OCI-M1 (cell line): ENCODE measurements at places on chromosomes 3 and 15.

GRCh38 chr15:29470311-29470710 lies 200.7 kb upstream of the NSMCE3 start:
- DNase-seq, result no peak

DNA sequence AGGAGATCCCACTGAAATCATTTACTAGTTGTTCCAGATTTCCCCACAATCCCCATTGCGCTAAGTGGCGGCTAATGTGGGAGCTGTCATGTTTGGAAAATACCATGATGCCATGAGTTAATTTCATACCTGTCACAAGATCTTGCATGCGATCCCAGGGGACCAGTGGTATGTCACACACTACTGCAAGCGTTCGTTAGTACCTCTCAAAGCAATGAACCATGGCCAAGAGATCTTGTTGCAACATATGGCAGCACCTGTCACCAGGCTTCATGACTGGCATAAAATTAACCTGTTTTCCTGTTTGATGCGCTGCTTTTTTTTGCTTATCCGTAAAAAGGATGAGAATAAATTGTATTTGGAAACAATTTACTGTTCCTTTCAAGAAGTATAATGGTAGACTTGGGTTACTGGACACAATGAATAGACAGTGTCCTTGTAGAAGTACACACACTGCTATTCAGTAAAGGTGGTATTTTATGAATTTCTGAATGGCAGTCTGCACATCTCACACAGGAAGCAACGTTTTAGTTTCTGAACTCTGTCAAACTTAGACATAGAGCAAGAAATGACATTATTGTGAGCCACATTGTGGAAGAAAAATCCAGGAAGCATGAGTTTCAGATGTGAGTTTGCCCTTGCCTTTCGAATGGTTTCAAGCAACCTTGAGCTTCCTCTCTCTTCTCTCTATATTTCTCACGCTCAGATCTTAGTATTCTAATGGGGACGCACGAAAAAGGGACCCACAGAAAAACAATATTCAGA lies 81.9 kb downstream of the CHL1 start:
- DNase-seq, result no peak

DNA sequence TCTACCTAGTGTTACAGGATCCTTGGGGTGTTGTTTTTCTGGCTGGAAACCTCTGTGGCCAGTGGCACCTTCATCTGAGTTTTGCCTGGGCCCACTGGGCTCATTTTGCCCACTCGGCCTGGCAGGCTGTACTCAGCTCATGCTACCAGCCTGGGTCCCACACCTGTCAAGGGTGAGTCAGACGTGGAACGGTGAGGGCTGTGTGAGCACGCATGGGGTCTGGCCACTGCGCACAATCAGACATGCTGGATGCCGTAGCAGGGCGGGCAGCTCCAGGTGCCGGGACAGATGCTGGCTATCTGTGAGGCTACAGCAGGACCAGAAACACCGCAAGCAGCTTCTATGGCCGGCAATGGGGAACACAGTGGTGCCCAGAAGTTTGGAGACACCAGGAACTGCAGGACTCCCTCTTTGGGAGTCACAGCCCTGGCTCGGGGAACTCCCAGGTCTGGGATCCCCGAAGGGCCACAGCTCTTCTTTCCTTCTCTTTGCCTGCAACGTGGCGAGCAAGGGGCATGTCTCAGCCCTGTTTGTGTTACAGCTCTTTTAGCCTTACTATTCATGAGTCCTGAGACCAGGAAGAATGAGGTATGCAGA lies 35.9 kb upstream of the DNAJC13 start:
- no peak for DNase-seq

DNA sequence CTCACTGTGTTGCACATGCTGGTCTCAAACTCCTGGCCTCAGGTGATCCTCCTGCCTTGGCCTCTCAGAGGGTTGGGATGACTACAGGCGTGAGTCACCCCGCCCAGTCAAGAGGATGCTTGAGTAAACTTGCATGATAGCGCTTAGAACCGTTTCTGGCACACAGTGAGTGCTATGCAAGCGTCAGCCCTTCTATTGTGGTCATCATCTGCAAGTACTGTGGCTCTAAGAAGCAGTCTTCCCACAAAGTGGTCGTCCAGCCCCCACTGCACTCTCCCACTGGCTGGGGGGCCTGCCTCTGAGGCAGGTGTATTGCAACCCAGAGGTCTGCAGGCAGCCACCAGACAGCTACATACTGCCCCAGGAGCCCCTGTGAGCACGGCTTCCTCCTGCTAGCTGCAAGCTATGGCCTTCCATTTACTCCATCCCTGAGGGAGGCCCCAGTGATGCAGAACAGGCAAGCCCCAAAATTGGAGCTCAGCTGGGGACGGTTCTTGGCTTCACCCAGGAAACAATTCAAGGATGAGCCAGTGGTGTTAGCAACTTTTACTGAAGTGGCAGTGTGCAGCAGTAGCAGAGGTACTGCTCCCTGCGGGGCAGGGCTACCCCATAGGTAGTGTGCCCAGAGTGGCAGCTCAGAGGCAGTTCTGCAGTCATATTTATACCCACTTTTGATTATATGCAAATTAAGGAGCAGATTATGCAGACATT lies 95.4 kb downstream of the LSM3 start:
- no peak for DNase-seq

DNA sequence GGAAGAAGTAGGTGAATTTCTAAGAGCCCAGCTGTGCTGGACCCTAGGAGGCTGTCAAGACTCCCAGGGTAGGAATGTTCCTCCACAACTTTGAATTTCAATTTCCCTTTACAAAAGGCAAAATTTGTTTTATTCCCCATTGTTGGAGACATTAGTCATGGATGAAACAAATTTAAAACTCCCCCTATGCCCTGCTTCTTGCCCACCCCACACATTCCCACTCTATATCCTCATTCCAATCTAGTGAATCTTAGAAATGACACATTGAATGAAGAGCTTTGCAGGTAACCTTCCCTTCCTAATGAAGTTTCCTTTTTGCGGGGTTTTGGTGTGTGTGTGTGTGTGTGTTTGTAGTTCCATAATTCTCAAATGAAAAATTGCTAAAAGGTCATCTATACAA lies 72.6 kb downstream of the CCNL1 start:
- DNase-seq, result no peak

DNA sequence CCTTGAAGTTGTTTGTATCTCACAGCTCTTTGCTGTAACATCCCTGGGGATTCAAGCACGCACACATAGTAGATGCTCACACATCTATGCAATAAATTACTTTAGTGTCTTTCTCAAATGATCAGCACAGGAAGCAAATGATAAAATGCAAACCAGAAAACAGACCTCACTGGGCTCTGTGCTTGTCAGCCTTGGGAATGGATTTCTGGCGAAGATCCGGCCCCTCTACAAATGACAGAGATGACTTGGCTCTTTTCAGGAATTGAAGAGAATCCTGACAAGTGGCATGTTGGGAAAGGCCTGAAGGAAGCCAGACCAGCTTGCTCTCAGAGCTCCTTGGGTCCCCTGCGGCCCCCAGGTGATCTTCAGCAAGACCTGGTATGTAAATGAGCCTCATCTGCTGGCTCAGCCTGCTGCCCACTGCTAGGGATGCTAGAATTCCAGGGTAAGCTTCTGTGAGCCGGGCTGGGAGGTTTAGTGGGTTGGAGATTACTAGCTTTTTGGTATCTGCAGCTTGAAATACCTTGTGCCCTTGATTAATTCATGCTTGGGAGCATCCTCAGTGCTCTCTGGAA lies 54.1 kb downstream of the LPP start:
- DNase-seq, result no peak
